ENCODE measurements at places on chromosomes 7 and 10.

DNA sequence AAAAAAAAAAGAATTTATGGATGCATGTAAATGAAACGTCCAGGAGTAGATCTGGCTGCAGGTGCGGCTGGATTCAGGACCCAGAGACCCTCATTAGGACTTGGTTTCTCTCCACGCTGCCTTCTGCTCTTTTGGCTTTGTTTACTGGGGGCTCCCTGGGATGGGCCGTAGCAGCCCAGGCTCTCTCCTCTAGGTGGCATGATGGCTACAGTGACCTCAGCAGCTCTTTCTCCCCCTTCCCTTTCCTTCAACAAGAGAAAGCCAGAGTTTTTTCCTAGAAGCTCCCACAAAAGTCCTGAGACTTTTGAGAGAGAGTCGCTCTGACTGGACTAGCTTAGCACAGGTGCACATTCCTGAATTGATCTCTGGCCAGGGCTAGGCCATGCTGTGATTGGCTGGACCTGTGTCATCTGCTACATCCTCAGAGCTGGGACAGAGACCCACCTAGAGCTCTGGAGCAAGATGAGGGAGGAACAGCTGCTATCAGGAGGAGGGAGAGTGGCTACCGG lies 67.8 kb upstream of the PDCD4 start:
- no peak for DNase-seq

DNA sequence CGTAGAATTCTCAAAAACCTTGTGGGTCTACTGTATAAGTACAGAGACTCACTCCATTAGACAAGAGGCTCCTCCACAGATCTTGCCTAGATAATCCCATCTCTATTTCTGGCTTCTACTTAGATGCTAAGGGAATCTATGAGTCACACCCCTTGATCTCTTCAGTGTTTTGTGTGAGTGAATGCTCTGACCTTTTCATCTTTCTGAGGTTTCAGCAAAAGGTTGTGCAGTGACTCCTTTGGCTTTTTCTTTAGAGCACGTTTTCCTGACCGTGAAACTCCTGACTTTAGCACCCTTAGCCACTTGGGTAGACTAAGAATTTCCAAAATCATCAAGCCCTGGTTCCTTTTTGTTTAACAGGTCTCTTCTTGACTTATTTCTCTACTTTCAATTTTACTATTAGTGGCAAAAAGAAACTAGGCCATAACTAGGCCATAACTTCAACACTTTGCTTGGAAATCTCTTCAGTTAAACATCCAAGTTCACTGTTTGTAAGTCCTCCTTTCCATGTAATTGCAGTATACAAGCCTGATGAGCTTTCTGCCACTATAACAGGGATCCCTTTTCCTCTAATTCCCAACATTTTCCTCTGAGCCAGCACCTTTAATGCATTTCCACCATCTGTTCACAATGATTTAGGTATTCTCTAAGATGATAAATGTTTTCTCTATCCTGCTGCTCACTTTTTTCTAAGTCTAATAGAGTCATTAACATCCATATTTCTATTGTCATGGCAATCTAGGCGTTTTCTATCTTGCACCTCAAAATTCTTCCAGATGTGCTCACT lies 19.4 kb downstream of the COPG2 start:
- DNase-seq: no peak

GRCh38 chr7:158244430-158244829 lies 343.2 kb downstream of the PTPRN2 start:
- DNase-seq: no peak

DNA sequence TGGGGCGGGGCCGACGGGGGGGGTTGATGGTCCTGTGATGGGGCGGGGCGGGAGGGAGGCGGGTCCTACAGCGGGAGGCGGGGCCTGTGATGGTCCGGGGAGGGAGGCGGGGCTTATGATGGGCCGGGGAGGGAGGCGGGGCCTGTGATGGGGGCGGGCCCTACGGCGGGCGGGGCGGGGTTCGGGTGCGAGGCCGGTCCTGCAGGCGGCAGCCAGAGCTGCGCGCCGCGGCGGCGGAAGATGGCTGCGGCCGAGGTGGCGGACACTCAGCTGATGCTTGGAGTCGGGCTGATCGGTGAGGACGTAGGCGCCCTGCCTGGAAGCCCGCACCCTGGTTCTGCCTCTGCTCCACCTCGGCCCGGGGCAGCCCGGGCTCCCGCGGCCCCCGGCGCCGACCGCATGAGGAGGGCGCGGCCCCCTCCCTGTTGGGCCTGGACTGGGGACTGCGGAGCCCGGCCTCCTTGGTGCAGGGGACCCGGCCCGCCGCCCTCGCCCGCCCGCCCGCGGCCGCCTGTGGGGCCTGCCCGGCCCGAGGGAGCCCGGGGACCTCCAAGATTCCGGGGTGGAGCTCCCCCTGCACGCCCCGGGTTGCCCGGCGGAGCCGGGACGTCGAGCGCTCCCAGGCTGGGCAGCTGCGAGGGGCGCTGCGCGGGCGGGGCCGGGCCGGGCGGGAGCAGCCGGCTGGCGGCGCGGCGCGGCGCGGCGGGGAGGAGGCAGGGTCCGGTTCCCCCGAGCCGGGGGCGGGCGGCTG lies at the start of gene DENND10:
TSS of gene DENND10 (plus strand) at position 211 of the 751 bp plus-strand sequence. CDS start at position 241, 30 bp downstream.
- no peak for DNase-seq

DNA sequence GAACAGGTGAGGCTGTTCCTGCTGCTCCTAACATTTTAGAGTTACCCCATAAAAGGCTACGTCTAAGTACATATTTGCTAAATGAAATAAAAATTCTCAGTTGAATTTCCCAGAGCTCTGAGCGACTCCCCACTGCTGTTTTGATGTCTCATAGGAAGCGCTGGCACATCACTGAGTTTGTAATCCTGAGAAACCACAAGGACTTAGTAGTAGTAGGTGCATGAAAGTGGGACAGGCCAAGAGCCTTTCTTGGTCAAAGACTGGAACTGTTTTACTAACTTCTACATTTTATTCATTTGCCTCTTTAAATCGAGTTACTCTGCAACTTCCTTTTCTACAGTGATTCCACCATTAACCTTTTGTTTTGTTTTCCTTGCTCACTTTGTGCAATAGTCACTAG lies 85.9 kb downstream of the XPNPEP1 start:
- no peak for DNase-seq

GRCh38 chr7:94423863-94424735 lies 29.4 kb downstream of the COL1A2 start:
- no peak for DNase-seq

DNA sequence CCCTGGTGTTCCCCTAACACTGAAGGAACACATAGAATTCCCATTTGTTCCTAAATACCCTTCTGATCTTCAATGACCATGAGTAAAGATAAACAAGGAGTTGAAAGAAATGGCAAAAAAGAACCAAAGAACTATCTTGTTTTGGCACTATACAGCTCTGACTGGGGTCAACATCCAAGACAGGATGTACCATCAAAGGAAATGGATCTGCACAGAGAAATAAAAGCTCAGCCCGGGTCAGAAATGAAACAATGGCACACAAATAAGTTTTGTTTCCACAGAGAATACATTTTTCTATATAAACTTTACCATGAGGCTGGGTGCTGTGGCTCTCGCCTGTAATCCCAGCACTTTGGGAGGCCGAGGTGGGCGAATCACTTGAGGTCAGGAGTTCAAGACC lies 18.0 kb upstream of the USP54 start:
- DNase-seq: no peak

DNA sequence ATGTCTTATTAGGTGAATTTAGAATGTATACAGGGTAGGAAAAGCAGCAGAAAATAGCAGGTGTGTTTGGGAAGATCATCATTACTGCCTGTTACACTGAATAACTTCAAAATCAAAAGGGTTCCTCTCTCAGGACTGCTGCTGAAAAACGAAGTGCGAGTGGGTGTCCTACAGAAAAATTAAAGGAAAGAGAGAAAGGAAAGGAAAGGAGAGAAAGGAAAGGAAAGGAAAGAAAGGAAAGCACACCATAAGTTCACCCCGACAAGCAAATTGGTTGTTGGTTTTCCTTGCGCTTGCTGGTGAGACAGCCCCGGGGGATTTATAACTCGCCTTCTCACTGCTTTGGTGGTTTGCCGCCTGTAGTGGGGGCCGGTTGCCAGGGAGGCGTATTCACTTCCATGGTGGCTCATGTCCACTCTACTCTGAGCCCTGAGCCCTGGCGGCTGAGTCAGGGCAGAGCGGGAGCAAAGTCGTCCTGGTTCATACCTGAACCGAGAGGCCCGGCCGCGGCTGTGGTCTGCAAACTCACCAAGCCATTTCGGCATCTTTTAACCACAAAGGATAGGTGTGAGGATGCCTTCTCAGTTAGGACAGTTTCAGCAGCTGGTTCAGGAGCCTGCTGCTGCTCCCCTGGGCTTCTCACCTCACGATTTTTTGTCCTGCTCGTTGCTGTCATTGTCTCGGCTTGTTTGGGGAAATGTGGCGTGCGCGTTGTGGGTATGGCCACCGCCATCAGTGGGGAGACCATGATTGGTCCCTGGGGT lies 26.1 kb downstream of the INPP5A start:
- no peak for DNase-seq

DNA sequence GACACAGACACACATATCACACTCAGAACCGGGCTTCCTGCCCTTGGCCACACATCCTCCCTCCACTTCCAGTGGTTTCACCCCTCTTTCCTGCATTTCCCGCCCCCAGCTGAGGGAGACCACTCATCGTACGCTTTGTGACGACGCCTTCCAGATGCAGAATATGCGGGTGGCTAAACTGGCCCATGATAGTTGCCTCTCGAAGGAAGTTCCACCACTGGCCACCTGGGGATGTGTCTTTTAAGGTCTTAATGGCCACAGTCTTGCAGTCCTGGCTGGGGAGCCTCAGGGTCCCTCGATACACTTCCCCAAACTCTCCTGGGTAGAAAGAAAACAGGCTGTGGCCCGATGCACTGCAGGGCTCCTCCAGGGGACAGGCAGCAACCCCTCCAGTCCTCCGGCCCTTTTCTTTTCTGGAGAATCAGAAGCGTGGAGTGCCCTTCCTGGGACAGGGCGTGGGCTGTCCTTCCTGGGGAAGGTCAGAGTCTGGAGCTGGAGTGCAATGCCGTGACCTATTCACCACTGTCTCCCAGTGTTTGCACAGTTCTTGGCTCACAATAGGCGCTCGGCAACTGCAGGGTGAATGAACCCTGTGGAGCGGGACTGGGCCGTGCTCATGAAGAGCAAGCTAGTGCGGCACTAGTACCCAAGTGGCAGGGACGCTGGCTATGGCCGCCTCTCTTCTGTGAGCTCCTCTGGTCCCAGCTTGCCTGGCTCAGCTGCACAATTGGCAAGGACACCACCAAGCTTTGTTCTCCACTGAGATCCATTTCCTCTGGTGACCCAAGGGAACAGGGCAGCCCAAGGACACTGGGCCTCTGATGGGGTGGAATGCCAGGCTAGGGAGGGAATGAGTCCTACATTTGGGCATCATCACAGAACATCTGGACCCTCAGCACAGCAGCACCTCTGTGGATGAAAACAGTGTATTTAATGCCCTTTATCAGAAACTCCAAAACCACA lies 13.2 kb downstream of the EPHA1 start:
- no peak for DNase-seq

DNA sequence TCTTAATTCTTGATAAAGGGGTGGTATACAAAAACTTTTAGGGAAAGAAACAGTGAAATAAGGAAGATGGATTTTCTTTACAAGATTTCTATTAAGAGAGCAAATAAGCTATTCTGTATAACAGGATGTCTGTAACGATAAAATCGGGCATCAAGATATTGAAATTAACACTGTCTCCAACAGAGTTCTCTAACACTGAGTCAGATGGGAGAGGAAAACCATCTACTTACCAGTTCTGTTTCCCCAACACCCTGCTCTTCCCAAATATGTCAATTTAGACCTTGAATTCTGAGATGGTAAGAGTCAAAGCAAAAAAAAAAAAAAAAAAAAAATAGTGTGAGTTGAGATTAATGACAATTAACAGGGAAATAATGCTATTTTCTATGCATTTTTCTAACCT lies 23.0 kb downstream of the SMURF1 start:
- DNase-seq: no peak

DNA sequence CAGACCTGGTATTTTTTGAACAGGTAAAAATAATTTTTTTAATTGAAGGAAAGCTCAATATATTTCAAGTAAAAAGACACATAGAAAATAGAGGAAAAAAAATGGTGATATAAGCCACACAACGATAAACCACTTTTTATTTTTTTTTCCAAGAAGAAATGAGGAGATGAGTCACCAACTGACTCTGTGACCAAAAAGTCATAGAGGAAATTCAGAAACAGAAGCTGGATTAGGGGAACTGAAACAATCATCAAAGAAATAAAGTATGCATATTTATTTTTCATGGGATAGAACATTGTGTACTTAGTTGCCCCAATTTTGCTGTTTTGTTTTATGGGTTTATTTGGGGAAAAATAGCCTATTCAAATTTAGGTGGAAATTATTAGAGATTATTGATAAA lies 176.8 kb upstream of the AGR3 start:
- no peak for DNase-seq

DNA sequence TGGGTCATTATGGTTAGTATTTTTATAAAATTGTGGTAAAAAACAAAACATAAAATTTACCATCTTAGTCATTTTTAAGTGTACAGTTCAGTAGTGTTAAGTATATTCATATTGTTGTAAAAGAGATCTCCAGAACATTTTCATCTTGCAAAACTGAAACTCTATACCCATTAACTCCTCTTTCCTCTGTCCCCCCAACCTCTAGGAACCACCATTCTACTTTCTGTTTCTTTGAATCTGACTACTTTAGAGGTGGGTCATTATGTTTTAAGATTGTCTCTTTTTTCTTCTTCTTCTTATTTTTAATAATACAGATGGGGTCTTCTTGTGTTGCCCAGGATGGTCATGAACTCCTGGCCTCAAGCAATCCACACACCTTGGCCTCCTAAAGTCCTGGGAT lies 84.1 kb downstream of the DOCK4 start:
- DNase-seq: no peak

Data from NCI-H524 treated with DMSO at 0.1 percent for 48 hours (cell line).